ENCODE measurements at places on chromosomes 2 and 18.

- DNase-seq: no peak
These were observed 45.2 kb upstream of the NEUROD1 start for GRCh38 chr2:181725476-181725875.

DNA sequence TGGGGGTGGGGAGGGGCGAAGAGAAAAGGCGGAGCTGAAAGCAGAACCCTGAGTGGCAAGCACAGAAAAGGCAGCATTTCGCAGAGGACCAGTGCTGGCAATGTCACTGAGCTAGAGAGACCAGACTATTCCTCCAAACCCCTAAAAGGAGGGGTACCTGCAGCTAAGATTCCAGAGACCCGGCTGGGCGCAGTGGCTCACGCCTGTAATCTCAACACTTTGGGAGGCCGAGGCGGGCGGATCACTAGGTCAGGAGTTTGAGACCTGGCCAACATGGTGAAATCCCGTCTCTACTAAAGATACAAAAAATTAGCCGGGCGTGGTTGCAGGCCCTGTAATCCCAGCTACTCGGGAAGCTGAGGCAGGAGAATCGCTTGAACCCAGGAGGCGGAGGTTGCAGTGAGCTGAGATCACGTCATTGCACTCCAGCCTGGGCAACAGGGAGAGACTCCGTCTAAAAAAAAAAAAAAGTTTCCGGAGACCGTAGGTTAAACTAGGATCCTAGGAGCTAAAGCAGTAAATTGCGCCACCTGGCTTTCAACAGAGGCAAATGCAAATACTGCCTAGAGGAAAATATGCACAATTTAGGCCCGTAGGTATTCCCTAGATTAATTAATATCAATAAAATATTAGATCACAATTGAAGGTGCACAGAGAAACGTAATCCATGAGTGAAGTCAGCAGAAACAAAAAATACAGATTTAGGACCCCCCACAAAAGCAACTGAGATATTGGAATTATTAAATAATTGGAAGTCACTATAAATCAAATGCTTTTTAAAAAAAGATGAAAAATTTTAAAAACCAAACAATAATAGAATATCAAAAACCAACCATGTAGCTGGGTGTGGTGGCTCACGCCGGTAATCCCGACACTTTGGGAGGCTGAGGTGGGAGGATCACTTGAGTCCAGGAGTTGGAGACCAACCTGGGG lies 4.9 kb downstream of the UCN start:
- DNase-seq: no peak

DNA sequence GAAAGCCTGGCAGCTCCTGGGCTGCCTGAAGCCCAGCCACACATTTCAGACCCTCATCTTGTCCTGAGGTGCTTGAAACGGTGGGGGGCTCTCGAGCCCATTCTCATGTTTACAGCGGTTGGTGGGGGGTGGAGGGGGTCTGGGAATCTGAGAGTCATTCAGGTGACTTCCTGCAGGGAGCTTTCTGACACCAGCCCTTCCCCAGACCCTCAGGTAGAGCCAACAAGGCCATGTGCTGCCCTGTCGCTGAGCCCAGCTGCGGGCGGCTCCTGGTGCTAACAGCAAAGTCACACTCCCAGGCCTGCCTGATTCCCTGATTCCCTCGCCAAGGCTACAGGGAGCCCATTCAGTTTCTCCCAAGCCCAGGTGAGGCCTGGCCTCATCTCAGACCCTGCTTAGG lies 324.9 kb upstream of the MEX3C start:
- DNase-seq: no peak

DNA sequence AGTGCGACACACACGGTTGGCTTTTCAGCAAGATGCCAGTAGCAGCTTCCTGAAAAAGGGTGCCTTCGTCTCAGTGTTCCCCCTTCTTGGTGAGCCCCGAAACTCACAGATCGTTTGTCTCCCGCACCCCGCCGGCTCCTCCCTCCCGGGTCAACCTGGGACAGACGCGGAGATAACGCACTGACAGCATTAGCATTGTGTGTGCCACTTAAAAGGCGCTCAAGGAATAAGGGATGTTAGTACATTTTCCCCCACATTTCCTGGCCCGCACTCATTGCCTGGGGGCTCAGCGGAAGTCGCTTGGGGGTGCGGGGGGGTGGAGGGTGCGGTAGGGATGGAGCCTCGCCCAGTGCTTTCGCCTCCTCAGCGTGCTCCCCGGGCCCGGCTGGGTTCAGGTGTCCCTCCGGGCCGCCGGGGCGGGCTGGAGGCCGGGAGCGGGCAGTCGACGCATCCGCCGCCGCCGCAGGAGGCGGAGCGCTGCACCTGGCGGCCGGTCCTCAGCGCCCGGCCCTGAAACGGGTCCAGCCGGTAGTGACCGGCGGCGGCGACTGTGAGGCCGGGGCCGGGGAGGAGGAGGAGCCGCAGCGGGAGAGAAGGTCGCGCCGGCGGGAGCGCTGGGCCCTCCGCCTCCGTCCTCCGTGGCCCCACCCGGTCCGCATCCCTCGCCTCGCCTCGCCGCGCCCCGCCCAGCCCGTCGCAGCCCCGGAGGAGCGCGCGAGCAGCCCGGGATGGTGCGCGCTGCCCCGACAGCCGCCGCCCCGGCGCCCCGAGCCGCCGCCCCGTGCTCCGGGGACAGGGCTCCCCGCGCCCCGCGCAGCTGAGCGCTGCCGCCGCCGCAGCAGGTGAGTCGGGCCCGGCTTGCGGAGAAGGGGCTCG lies at the start of gene MFSD6:
MFSD6 (plus strand) TSS at position 694 of the 876 bp plus-strand sequence. CDS start 27,675 bp downstream, outside the sequence.
- peak; percentile 16 for DNase-seq

GRCh38 chr2:231521-232185 lies 32.2 kb downstream of the SH3YL1 start:
- no peak for DNase-seq

- DNase-seq: no peak
These were observed 1611.5 kb upstream of the TMEFF2 start for GRCh38 chr2:193806088-193806774.

DNA sequence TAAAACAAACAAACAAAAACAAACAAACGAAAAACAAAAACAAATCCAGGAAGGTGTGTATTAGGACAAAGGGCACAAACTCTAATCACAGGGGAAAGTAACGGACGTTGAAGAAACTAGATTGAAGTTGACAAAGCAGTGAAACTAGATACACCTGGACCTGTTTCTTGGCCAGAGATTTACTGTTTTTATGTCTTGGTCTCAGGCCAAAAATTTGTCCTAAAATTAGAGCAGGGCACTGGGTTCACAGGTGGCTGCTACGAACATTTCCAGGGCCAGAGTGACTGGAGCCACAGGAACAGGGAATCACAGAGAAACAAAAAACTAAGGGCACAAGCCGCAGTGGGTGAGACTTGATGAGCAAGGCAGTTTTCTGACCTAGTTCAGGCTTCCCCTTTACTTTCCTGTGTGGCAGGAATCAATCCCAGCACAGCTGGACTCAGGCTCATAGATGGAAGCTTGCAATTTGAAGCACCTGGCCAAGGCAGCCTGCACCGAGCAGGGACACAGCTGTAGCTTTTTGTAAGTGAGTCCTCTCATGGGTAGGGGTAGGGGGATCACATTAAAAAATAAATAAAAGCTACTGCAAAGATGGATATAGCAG lies 329.4 kb downstream of the DLGAP1 start:
- no peak for DNase-seq

GRCh38 chr18:48162956-48163737 lies 232.7 kb upstream of the SMAD2 start:
- no peak for DNase-seq

- DNase-seq: no peak
These were observed 63.9 kb upstream of the SPATS2L start for GRCh38 chr2:200242570-200242969.
